ENCODE measurements at places on chromosomes 16 and 17. TPM values are rescaled to one million over a fixed set of nuclear protein-coding genes. Genes with fewer than 3 reads are reported as not detected.

The CNGB1 gene
- total RNA-seq, result not detected

DNA sequence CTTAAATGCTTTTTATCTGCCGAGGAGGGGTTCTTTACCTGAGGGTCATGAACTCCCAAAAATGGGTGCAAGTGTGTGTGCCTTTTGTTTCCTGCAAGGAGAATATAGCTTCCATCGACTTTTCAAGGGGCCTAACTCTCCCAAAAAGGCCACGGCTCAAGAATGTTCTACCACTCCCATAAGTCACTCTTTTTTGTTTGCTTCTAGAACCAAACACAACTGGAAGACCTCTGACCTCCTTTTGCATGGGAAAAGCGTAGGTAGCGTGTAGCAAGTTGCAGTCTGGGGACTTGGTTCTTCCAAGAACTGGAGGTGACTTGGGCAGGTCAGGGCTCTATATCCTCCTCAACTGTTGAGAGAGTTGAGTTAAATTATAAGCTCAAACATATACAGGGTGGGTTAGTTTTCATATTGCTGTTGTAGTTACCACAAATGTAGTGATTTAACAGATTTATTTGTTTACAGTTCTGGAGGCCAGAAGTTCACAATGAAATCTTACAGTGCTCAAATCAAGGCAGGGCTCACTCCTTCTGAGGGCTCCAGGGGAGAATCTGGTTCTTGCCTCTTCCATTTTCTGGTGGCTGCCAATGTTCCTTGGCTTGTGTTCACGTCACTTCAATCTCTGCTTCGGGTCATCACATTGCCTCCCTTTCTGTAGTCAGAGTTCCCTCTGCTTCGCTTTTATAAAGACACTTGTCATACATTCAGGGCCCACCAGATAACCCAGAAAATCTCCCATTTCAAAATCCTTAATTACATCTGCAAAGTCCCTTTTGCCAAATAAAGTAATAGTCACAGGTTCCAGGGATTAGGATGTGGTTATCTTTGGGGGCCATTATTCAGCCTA is 1.4 kb downstream of the TMEM97 start:
- H3K4me1 ChIP-seq, result peaks cover 26% of the 10 kb centered on the region
- H3K36me3 ChIP-seq, result peaks cover 6% of the 10 kb centered on the region
- H3K4me3 ChIP-seq, result peak overlapping the region; percentile 86
- H3K27me3 ChIP-seq, result no peaks in the 10 kb centered on the region
- DNase-seq, result no peak

GRCh38 chr17:63463771-63464170 is 13.1 kb upstream of the ACE start:
- H3K27me3 ChIP-seq, result no peaks in the 10 kb centered on the region
- peaks cover 9% of the 10 kb centered on the region for H3K4me1 ChIP-seq
- DNase-seq, result no peak
- no peaks in the 10 kb centered on the region for H3K36me3 ChIP-seq
- H3K27ac ChIP-seq, result no peak overlapping the region

DNA sequence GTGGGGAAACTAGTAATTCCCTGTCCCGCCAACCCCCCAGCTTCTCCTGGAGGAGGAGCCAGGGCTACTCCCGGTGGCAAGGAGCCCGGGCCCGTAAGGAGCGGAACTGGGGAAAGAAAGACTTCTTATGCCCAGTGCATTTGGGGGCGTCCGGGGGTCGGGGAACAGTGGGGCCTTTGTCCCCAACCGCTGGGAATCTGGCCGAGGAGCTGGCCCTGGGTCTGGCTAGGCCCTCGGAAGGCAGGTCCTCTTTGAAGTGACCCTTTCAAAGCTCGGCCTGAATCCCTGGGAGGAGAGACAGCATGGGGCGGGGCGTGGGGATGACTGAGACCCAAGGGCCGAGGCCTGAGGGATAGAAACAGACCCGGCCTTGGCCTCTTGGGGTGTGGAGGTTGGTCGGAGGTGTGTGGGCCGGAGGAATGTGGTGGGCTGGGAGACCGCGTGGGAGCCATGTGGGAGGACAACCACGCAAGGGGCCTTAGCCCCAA is 6.0 kb downstream of the ARHGAP23 start:
- H3K4me1 ChIP-seq, result peaks cover 8% of the 10 kb centered on the region
- no peaks in the 10 kb centered on the region for H3K36me3 ChIP-seq
- no peaks in the 10 kb centered on the region for H3K27me3 ChIP-seq
- H3K4me3 ChIP-seq, result no peak overlapping the region
- no peak overlapping the region for H3K27ac ChIP-seq
